Sciatic nerve (tissue), 2 donors: ENCODE measurements at places on chromosomes 1 and 21.
A peak's percentile ranks its signal among the peaks of the same experiment; 100 is the strongest.

- no peak for DNase-seq
Measured at GRCh38 chr1:181503171-181503810, 20.0 kb downstream of the CACNA1E start.

- no peak for DNase-seq
Measured at GRCh38 chr1:223227031-223227430, 84.0 kb upstream of the TLR5 start.

DNA sequence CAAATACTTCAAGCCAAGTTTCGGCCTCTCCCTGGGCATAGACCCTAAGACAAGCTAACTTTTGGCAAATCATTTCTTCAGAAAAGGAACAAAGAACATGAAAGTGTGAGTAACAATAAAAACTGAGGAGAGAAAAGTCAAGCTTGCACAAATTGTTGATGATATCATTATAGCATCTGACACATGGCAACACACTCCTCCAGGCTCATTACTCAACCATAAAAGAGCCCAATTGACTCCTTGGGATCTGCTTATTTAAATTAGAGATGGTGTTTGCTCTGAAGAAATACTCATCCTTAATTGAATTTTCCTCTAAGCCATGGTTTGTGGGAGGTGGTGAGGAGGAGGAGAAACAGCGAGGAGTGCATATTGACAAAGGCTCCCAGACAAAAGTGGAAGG is 54.5 kb downstream of the TNFSF4 start:
- no peak for DNase-seq

GRCh38 chr1:177354247-177354646 is 183.5 kb downstream of the BRINP2 start:
- no peak for DNase-seq

- DNase-seq, result no peak
Measured at GRCh38 chr1:247212012-247212411, 40.2 kb upstream of the ZNF124 start.

- no peak for DNase-seq
Measured at GRCh38 chr1:8232036-8232757, 85.7 kb upstream of the SLC45A1 start.

- no peak for DNase-seq
Measured at GRCh38 chr1:157168015-157168414, 29.8 kb upstream of the ETV3 start.

- DNase-seq, result no peak
Measured at GRCh38 chr1:38352869-38353268, 306.3 kb upstream of the POU3F1 start.

DNA sequence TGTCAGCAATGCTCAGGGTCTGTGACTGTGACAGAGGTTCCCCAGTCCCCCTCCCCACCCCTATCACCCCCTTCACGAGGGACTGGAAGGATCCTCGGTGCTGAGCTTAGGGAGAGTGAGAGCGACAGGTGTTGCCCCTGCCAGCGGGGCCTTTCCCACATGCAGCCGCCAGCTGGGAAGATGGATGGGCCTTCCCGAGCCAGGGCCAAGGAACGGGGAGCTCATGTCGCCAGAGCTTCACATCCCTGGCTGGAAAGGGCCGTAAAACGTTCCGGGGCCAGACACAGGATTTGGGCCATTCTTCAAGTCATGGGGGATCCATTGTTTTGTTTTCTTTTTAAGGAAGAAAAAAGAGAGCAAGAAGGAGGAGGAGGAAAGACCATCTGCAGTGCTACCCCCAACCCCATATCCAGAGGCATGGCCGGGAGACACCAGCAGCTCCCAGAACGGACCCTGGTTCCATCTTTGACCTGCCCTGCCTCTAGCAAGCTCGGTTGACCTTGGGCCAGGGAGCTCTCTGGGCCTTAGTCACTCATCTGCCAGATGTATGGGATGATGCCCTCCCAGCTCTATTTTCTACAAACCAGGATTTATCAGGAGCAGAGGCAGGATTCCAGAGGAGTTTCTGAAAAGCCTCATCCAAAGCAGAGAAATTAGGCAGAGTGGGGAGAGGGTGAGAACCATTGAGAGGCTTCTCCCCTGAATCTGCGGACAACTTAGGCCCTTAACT is 54.1 kb downstream of the TAS1R2 start:
- no peak for DNase-seq

DNA sequence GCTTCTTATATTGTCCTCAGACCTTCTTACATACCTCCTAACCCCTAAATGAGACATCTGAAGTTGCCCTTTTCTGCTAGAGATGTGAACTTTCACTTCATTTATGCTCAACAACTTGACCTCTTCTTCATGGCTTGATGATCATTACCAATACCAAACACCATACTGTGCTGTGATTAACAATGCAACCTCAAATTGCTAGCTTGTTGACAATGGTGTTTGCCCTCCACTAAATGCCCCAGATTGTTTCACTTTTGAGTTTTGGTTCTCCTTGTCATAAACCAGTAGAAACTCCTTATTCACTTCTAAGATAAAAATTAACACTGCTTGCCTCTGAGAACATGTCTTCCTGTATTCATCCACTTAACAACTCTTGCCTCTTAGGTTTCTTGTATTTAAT is 5.6 kb downstream of the JAK1 start:
- no peak for DNase-seq

- DNase-seq, result peak; percentile 76
Measured at GRCh38 chr1:6475381-6476133, 9.6 kb upstream of the TNFRSF25 start.
